ENCODE measurements at places on chromosomes 12 and 14. TPM values are rescaled to one million over a fixed set of nuclear protein-coding genes. Genes with fewer than 3 reads are reported as not detected.

GRCh38 chr12:115810122-115810901 is 467.2 kb downstream of the MED13L start:
- DNase-seq: no peak

Gene TCL1A
- total RNA-seq: not detected

DNA sequence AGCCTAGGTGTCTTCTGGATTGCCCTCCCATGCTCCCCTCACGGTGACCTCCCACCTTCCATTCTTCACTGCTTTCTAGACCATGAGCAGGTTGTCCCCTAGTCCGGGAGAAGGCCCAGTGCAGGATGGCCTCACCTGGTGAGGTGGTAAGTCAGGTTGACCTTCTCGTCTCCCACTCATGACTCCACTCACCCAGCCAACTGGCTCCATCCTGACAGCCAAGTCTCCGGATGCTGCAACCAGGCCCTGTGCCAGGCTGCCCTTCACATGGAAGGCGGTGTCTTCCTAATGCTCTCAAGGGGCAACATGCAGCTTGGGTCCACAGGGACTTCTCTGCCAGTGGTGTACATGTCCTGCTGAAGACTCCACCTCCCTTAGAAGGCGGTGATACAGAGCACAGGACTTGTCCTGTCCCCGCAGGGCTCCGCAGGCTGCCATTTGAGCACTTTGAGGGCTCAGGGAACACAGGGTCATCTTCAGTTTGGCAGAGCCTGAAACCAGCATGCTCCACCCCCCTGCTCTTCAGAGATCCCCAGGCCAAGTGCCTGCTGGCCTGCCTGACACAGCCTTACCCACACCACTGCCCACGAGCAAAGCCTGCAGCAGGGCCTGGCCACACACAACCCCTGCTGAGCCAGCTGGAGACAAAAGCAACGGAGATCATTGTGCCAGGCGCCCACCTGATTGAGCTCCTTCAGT is 25.4 kb downstream of the BATF start:
- DNase-seq: no peak

DNA sequence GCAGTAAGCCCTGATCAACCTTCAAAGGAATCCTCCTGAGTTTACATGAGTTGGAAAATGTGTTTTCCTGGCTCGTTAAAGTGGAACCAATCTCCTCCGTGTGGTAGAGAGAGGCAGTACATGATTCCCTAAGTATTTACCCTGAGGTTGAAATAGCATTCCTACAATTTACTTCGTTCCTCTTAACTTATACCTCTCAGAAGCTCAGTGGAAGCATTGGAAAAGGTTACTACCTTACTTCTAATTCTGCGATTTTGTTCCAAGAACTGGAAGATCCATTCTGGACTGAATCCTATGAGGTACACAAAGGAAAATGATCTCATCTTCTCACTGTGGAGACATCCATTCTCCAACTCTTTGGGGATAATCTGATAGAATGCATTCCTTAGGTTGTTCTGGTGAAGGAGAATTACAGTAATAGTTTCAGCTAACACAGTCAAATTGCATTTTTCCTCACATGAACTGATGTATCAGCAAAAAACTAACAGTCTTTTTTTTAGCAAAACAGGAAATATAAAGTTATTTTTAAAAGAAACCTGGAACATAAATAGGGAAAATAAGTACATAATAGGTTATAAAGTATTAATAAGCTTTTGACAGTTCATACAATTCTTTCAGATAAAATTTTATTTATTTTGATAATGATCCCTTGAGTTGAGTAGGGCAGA is 475.6 kb downstream of the PDZRN4 start:
- DNase-seq: no peak

- DNase-seq: no peak
Measured at GRCh38 chr14:27945512-27945911, 821.1 kb upstream of the FOXG1 start.

- no peak for DNase-seq
Measured at GRCh38 chr12:64736771-64737170, 22.4 kb downstream of the GNS start.

- no peak for DNase-seq
Measured at GRCh38 chr14:91252871-91253794, 8.6 kb upstream of the GPR68 start.

- peak; percentile 77 for DNase-seq
Measured at GRCh38 chr14:74973003-74973653, 17.7 kb upstream of the PGF start.

DNA sequence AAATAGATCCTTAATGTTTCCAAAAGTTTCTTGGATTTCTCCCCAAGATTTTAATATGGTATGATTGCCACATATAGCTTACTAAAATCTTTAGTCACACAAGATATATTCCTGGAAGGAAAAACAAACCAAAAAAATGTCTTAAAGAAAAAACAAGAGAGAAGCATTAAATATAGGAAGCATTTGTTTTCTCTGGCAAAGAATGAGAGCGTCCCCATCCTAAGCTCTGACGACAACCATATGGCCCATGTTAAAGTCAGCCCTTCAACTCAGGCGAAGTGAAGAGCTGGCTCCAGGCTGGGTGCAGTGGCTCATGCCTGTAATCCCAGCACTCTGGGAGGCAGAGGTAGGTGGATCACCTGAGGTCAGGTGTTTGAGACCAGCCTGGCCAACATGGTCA is 35.6 kb downstream of the GCH1 start:
- DNase-seq: no peak

Gene COL2A1
- total RNA-seq: not detected
